AG04450 (cell line): ENCODE measurements at places on chromosomes 6 and 20.

DNA sequence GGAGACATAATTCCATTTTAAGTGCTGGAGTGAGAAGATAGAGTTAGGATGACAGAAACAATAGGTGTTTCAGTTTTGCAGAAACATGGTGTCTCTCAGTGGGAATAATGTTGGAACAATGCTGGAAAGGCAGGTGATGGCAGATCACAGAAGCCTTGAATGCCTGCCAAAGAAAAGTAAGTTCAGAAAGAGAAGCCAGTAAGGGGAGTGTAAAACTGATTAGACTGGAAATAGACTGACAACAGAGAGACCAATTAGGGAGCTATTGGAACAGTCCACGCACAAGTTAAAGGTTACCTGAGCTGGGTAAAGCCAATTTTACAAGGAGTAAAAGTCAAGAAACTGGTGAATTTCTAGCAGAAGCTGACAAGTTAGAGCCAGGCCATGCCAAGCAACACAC, 142.9 kb downstream of the TFAP2A start:
- no peak for DNase-seq

GRCh38 chr6:20870493-20870892, 336.2 kb downstream of the CDKAL1 start:
- DNase-seq: no peak

DNA sequence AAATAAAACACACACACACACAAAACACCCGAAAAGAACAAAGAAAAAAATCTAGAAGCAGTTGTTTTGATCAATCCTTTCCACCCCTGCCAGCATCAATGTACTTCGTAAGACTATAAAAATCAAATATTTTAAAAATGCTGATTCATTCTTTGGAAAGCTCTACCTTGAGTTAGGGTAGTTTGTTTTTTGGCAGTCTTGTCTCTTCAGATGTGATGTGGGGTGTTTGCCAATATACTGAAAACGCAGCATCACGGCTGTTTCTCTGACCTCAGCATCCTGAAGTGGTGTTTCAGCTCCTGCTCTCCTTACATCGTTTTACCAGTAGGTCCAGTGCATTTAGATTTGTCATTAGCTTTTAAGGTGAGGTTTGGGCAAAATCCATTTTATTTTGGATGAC, 526.0 kb downstream of the UTRN start:
- no peak for DNase-seq

DNA sequence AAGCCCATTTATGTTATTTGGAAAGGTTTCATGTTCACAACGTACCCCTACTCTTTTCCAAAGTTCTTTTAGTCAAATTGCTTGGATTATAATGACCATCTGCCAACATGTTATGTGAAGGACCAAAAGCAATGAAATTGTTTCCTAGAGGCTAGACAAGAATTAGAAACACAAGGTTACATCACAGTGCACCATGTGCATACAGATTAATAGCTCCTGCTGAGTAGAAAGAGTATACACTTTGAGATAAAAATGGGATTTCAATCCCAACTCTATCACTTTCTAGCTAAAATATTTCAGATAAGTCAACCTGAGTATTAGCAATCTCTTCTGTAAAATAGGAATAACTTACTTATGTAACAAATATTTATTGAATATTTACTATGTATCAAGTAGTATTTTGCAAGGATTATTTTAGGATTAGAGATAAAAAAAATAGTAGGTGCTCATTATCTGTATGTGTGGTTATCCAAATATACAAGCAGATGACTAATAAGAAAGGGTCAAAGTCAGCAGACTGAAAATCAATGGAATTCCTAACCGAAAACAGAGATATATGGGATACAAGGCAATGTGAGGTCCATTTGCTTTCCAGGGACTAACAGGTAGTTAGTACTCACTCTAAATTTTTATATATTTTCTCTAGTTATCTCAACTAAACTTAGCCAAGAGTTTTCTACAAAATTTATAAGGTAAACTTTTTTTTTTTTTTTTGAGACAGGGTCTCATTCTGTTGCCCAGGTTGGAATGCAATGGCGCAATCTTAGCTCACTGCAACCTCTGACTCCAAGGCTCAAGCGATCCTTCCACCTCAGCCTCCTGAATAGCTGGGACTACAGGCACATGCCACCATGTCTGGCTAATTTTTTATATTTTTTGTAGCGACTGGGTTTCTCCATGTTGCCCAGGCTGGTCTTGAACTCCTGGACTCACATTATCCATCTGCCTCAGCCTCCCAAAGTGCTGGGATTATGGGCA, 127.7 kb downstream of the PDSS2 start:
- DNase-seq: no peak

DNA sequence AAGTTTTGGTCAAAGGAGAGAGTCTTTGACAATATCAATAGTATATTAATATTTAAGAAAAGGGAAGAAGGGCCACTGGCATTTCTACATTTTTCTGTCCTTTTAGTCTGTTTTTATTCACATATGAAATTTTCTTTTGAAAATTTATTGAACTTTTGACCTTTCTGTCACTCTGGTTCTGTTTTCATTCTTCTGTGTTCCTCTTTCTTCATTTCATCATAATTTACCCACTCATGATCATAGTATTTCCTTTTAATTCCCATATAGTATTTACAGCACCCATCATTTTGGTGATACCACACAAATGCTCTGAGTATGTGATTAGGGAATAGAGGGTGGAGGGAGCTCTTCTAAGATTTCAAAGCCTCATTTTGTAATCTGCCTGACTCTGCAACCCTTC, 142.8 kb downstream of the GJA1 start:
- no peak for DNase-seq

DNA sequence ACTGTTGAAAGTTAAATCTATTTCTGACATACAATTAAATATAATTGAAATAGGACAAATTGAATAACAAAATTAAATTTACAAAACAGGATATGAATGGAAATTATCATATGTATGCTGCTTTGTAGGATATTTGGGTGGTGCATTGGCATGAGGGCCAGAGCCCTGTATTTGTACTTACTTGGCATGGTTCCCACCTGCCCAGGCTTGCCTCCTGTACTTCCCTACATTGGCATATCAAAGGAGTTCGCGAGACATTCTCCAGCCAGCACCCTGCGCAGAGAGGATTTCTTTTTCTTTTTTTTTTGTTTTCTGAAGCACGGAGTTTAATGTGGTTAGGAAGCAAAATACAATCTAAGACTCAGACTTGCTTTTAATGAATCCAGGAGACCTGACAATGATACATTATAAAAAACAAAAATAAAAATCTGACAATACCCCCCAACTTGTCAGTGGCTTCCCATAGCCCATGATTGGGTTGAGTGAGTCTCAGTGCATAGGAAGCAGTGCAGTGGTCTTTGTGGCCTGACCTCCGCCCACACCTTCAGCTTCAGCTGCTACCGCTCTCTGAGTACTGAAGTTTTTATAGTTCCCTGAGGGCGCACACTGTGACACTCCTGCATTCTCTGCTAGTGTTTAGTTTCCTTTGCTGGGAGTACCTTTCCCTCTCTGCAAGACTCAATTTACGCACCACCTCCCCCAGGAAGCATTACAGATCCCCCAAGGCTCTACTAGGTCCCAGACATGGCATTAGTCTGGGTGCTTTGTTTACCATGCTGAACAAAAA, 440.8 kb downstream of the UTRN start:
- no peak for DNase-seq

- DNase-seq: no peak
Observed at GRCh38 chr6:168216751-168217191, 102.8 kb downstream of the DACT2 start.

- DNase-seq: no peak
Observed at GRCh38 chr6:157887892-157888291, 64.8 kb downstream of the SNX9 start.

DNA sequence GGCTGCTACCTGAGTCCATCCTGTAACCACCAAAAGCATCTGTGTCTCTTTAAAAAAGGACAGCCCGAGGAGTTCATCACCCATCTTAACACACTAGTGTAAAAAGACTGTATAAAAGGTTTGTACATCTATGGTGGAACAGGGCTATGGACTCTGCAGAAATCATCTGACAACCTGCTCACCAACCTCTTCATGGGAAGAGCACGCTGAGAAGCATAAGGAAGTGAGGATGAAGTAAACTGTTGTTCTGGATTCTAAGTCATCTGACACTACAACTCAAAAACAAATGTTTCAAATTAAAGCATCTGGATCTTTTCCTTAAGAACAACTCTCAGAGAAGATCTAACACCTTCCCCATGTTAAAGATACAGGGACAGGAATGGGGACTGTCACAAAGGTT, 5.4 kb downstream of the IFNGR1 start:
- DNase-seq: no peak
